BJ (cell line): ENCODE measurements at places on chromosomes 1 and 21.
A peak's percentile ranks its signal among the peaks of the same experiment; 100 is the strongest.

- no peak for DNase-seq
These were observed 744.5 kb upstream of the TMPRSS15 start for GRCh38 chr21:19148056-19148455.

- peak; percentile 48 for DNase-seq
These were observed 212.5 kb downstream of the TOMM20 start for GRCh38 chr1:234915924-234916675.

DNA sequence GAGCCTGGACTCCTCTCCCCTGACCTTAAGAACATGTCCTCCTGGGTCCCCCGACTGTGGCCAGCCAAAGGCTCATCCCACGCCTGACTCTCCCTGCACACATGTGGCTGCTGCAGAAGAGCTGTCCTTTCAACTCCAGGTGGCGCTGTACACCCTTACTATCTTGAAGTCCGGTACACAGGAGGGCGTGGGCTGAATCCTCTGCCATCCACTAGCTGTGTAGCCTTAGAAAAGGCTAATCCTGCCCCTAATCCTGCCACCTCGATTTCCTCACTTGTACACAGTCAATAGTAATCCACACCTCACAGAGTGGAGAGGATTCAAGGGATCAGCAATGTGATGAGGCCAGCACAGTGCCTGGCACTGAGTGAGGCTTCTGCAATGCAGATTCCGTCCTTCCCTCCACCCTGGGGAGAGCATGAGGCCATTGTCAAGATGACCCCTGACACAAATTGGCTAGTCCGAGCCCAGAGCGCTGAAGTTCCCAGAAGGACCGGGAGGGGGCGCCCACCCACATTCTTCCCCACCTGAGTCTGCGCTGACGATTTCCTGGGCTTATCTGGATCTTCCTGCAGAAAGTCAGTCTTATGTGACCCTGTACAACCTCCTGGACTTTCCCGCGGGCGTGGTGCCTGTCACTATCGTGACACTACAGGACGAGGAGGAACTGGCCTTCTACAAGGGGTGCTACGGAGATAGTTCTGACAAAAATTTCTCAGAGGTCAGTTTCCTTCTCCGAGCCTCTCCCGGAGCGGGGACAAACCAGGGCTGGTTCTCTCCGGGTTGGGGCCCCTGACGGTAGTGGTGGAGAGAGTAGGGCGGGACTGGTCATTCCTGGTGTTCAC is 47.1 kb upstream of the DMBX1 start:
- no peak for DNase-seq

GRCh38 chr1:231885209-231885854 is 258.7 kb downstream of the DISC1 start:
- no peak for DNase-seq

DNA sequence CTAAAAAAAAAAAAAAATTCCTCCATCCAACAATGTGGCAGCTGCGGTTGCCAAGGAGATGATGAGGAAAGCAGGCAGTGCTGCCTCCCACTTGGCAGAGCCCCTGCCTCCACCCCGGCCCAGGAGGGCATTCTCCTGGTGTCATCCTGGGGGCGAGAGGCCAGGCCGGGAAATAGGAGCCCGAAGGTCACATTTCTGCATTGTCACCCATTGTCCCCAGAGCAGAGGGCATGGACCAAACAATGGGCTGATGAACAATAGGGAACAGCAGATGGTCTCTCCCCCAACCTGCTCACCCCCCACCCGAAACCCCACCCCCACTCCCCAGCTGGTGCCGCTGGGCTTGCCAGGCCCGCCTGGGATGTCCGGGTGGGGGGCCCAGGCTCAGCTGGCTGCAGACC is 37.3 kb downstream of the CAMK2N1 start:
- no peak for DNase-seq

DNA sequence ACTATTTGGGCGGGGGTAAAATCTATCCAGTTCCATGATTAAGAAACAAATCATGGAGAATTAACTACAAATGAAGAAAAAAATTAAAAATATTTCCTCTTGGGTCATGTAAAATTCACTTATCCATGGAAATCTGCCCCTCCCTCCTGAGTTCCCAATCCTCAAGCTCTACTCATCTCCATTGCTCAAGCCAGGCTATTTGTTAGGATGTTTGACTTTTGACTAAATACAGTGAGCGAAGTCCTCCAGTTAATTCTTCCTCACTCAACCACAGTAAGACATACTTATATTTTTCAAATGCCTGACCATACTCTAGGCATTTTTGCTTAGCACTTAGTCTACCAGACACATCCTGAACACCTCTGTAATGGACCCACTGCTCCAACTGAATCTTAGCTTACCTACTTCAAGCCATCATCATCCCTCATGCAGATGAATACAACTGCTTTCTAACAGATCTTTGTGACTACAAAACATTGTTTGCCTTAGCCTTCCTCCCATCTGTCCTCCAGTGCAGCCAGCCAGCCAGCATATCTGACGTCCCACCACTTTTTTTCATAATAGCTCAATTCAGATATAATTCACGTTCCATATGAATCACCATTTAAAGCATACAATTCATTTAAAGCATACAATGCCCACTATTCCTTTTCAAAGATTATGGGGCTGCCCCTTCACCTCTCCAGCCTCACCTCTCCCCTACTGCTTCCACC is 154.2 kb downstream of the RERE start:
- no peak for DNase-seq

GRCh38 chr1:54597455-54598030 is 25.8 kb downstream of the FAM151A start:
- DNase-seq: no peak
